ENCODE measurements at places on chromosomes 13 and 19. TPM values are rescaled to one million over a fixed set of nuclear protein-coding genes. Genes with fewer than 3 reads are reported as not detected.
A peak's percentile ranks its signal among the peaks of the same experiment; 100 is the strongest.

DNA sequence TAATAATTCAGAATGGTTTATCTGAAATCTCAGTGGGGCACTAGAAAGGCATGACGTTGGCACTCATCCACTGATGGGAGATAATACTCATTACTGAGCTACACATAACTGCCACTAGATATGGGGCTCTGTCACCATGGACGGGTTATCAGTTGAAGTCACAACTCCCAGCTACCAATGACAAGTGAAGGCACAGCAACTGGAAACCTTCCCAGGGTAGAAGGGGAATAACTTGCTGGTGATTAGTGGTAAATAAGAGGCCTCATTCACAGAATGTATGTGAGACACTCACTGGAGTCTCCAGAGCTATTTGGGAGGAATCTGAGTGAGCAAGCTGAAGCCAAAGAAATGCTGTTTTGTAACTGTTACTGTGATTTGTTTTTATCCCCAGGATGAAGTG, 249.6 kb downstream of the ENOX1 start:
- no peak overlapping the region for H3K4me3 ChIP-seq
- H3K36me3 ChIP-seq: no peaks in the 10 kb centered on the region
- peaks cover 15% of the 10 kb centered on the region for H3K4me1 ChIP-seq
- DNase-seq: no peak
- no peak overlapping the region for H3K27ac ChIP-seq
- H3K27me3 ChIP-seq: no peaks in the 10 kb centered on the region

GRCh38 chr19:44570984-44571684, 41.7 kb upstream of the CEACAM20 start:
- H3K27ac ChIP-seq: no peak overlapping the region
- H3K4me3 ChIP-seq: no peak overlapping the region

Gene ZNF540
- total RNA-seq: 1.6 TPM

DNA sequence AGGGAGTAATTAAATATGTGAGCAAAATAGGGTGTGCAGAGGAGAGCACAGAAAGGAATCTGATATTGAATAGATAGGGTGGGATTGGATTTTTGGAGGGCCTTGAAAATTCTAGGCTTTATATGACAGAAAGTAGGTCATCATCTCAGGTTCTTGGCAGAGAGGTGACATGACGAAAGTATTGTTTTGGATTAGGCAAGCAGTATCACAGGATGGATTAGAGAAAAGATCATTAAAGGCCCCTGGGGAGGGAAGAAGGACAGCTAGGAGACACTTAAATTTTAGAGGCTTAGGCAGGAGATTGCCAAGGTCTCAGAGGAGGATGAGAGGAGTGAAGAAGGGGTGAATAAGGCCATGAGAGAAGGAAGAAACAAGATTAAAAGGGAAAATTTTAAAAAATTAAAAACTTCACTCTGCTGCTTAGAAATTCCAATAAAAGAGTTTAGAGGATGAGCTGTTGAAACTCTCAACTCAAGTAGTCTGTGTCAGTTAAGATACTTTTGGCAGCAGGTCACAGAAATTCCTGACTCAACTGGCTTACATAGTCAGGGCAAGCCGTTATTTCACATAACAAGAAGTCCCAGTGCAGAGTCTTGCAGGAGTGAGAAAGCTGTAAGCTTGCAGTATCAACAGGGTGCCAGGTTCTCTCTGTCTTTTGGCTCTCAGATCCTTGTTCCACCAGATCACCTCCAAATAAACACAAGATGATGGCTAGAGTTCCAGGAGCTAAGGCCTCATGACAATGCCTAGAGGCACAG, 8.8 kb downstream of the GPC6 start:
- no peaks in the 10 kb centered on the region for H3K27me3 ChIP-seq
- H3K36me3 ChIP-seq: no peaks in the 10 kb centered on the region
- no peak for DNase-seq
- H3K27ac ChIP-seq: no peak overlapping the region
- no peak overlapping the region for H3K4me3 ChIP-seq

DNA sequence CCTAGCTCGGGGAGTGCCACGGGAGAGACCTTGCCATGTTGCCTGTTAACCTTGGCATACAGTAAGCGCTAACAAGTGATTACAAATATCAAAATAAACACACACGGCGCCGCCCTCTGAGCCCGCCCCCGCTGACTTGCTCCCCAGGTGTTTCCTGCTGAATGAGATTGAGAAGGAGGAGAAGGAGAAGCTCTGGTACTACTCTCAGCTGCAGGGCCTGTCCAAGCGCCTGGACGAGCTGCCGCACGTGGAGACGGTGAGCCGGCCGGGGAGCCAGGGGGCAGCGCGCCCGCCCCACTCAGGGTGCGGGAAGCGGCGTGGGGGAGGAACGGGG, 5.0 kb downstream of the APC2 start:
- H3K4me3 ChIP-seq: no peak overlapping the region
- DNase-seq: no peak
- H3K27ac ChIP-seq: no peak overlapping the region
- peaks cover 3% of the 10 kb centered on the region for H3K27me3 ChIP-seq

- peak within 1 kb of the TSS; percentile 65 for H3K4me3 ChIP-seq
- peaks cover 3% of the 10 kb centered on the region for H3K4me1 ChIP-seq
- peak within 1 kb of the TSS; percentile 68 for H3K27ac ChIP-seq
Observed at GRCh38 chr19:44401139-44402115, at the start of gene ZNF285. Gene ZNF285 (minus strand): TSS chr19:44401608. CDS start chr19:44397213, 4,395 bp downstream.

DNA sequence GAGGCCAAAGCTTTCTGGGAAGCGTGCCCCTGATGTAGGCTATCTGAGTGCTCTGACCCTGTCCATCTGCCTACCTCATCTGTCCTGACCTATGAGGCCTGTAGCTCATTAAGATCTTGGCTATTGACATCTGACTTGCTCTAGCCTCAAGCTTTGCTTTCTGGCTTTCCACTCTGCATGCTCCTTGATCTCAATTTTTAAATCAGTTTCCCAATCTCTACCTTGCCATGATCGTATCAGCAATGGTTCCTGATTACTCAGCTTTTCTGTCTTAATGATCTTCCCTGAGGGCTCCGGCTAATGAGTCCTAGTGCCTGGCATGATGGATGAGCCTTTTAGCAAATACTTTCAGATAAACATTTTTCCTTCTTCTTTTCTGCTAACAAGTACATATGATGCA, 262.0 kb downstream of the NDFIP2 start:
- H3K4me3 ChIP-seq: no peak overlapping the region
- H3K27me3 ChIP-seq: no peaks in the 10 kb centered on the region
- DNase-seq: no peak
- peaks cover 5% of the 10 kb centered on the region for H3K4me1 ChIP-seq

- no peak overlapping the region for H3K27ac ChIP-seq
- H3K36me3 ChIP-seq: peaks cover 52% of the 10 kb centered on the region
- H3K4me3 ChIP-seq: no peak overlapping the region
- peaks cover 8% of the 10 kb centered on the region for H3K4me1 ChIP-seq
- DNase-seq: no peak
Observed at GRCh38 chr19:12922959-12923358, 3.9 kb upstream of the SYCE2 start.

Gene TPP2
- 31.6 TPM for total RNA-seq

- no peak for DNase-seq
- no peak overlapping the region for H3K27ac ChIP-seq
- H3K36me3 ChIP-seq: peaks cover 78% of the 10 kb centered on the region
Observed at GRCh38 chr19:7539827-7540425, 4.4 kb downstream of the PNPLA6 start.

GRCh38 chr19:35431145-35431807, 16.8 kb upstream of the FFAR2 start:
- no peak overlapping the region for H3K4me3 ChIP-seq
- no peak overlapping the region for H3K27ac ChIP-seq
- H3K4me1 ChIP-seq: peaks cover 18% of the 10 kb centered on the region
- H3K27me3 ChIP-seq: peaks cover 9% of the 10 kb centered on the region
- H3K36me3 ChIP-seq: no peaks in the 10 kb centered on the region
- DNase-seq: no peak

Measured in esophagus muscularis mucosa (tissue), 4 donors.